ENCODE measurements at places on chromosomes 4 and X.

DNA sequence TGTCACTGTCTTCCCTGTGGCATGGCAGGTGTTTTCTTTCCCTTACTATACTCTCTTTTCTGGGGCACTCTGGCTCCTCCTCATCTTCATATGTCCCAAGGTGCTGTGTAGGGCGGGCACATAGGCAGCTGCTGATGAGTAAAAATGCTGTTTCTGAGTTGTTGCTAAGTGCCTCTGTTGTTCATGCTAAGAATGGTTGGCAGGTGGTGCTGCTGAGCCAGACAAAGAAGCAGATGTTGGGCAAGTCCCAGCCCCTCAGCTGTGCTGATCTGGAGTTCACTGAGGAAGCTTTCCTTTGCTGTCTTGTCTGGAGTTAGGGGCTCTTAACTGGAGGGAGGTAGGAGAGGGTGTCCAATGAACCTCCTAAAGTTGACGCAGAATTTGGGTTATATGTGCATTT is 40.6 kb downstream of the HADH start:
- peak; percentile 35 for DNase-seq

DNA sequence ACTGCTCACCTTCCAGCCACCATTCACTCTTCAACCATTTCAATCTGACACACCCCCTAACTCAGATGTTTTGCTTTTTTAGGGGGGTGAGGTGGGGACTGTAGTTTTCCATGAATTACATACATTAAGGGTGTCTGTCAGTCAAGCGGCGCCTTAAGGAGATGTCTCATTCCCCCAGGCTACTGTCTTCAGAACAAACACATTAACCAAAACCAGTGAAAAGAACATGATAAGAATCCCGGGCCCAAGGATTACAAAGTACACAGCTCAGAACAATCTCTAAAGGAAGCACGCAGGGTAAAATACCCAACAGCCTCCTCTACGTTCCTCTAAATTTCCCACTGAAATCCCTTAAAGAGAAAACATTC is 62.5 kb upstream of the IRF2 start:
- DNase-seq = no peak

GRCh38 chrX:21655901-21656586 is 2.1 kb downstream of the KLHL34 start:
- no peak for DNase-seq

DNA sequence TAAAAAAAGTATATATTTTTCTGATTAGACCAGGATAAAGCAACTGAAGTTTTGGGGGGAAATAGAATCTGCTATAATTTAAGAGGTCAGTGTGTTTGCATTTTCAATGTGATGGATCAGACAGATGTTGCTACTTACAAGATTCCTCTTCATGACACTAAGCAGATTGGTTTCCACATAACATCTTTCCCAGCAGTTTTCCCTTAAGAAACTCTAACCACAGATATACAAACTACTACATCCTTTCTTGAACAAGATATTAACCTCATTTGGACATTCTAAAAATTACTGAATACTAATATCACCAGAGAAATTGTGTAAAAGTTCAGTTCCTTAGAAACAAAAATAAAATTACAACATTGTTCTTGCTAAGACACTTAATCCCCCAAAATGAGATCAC is 106.7 kb upstream of the GUCY1A1 start:
- no peak for DNase-seq

GRCh38 chr4:150133605-150134004 is 55.4 kb downstream of the DCLK2 start:
- DNase-seq = no peak

- DNase-seq = peak; percentile 35
Measured at GRCh38 chr4:173013232-173013930, 155.2 kb upstream of the GALNT7 start.

- DNase-seq = no peak
Measured at GRCh38 chr4:89303177-89303576, 4.4 kb downstream of the GPRIN3 start.

DNA sequence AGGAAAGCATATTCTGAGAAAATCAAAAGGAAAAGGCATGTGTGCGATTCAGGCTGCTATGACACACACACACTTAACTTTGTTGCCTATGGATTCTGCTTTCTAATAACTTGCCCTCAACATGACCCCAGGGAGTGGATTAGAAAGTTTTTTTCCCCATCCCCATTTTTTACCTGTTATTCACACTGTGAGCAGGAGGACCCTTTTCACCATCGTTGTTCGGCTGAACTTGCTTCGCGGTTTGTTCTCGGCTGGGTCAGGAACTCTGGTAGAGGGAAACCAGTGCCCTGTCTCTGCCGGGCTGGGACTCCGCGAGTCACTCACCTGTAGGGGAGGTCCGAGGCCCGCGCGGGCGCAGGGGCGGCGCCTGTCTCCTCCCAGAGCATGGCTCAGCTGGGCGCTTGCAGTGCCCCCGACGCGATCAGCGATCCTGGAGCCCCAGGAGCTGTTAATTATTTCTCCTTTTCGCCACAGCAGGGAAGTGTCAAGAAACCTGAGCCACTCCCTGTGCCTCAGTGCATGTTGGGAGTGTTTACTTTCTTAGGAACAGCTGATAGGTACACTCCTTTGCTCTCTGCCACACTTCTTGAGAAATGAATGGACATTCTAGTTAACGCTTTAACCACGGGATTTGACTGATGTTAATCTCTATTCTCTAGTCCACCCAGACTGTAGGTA is at the start of gene RASSF6:
Gene RASSF6 (minus strand): TSS at position 322 of the 678 bp plus-strand sequence. CDS start 8,641 bp downstream, outside the sequence.
- no peak for DNase-seq

DNA sequence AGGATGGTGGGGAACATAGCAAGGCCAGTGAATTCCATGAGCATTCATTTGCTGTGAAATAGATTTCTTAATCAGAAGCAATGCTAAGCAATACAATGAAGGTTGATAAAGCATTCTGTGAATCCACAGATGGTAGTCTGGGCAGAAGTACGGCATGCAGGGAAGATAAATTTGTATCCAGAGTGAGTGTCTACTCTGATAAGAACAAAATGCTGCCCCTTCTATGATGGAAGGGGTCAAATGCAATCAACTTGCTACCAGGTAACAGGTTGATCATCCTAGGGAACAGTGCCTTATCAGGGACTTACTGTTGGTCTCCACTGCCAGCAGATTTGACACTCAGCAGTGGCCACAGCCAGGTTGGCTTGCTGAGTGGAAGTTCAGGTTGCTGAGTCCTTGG is 189.4 kb downstream of the MAB21L2 start:
- no peak for DNase-seq

DNA sequence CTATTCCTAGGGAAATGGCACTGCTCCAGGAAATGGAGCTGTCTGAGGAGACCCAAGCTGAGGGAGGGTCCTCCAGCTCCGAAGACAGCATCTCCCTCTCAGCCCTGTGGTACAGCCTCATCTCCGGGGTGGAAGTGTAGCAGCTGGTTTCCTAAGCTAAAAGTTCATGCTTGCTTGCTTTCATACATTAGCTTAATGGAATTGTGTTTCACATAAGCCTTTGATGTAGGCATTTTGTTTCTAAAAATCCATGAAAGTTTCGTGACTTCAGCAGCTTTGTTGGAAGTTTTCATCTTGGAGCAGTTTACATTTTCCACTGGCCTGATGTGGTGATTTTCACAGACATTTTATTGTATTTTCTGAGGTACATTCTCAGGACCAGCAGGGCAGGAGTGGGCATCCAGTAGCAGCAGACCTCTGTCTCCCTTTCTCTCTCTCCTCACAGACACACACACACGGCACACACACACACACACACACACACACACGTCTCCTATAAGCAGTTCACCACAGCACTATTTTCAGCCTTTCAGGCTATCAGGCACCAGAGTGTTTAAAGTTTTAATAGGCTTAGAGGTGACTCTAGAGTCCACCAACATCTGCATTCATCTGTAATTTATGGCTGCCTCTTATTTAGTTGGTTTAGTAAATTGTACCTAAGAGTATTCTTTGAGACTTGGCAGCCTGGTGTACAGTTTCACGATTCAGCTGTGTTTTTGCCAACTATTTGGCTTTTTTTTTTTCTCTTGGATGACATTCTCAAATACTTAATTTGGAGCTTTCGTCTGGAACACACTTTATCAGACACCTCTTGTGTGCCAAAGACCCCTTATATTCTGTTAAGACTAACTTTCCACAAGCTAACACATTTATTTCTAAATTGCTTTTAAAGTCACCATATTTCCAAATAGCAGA is 225.8 kb upstream of the SFRP2 start:
- DNase-seq = no peak

DNA sequence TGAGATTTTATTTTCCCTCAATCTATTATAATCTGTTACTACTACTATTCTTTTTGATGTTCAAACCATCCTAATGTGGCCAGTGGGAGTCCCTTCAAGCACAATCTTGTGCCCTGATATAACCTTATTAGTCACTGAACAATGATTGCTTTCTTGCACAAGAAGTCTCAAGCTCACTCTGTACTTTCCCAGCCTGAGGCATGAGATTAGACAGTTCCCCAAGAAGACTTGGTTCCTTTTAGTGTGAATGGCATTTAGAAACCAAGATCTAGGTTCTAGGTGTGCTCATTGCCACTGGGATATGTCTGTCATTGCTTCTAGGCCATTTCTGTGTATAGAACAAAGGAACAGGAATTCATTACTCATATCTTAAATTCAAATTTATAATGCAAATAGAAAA is 28.0 kb upstream of the RBM41 start:
- DNase-seq = no peak

DNA sequence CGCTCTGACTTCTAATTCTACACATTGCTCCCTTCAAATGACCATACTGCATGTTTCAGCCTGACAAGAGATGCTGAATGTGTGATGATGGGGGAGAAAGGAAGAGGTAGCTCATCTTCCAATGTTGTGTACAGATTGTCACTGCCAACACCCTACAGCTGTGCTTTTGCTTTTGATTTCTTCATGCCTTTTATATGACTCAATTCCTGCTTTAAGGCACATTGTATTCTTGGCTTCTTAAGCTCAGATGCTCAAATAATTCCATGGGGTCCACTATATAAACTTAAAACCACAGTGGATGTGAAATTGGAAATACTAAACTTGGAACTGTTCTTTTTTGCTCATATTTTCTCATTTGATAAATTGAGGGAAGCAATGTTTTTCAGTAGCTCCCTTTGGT is 183.2 kb upstream of the WDFY3 start:
- DNase-seq = no peak

DNA sequence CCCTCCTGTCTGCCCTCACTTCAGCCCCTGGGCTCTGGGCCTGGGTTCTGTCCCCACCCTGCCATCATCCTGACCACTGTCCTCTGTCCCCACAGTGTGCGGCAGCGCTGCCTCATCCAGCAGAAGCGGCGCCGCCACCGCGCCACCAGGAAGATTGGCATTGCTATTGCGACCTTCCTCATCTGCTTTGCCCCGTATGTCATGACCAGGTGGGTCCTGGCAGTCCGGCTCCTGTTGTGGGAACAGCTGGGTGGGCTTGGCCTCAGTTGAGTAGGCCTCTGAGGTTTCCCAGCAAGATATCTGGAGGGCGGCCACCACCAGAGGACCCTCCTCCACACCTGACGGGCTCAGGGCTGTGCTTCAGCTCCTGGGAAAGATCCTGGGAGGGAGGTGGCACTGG is 2.2 kb downstream of the GPR78 start:
- no peak for DNase-seq

GRCh38 chr4:17721496-17722355 is 59.7 kb downstream of the FAM184B start:
- DNase-seq = no peak

- no peak for DNase-seq
Measured at GRCh38 chr4:187027272-187027671, 303.6 kb upstream of the FAT1 start.

GRCh38 chr4:42554072-42554471 is 102.8 kb downstream of the ATP8A1 start:
- DNase-seq = no peak

- no peak for DNase-seq
Measured at GRCh38 chr4:145045180-145045579, 52.8 kb downstream of the ANAPC10 start.

- no peak for DNase-seq
Measured at GRCh38 chrX:129553619-129554288, 13.7 kb downstream of the OCRL start.
